ENCODE measurements at places on chromosomes 5 and 9. TPM values are rescaled to one million over a fixed set of nuclear protein-coding genes. Genes with fewer than 3 reads are reported as not detected.
A peak's percentile ranks its signal among the peaks of the same experiment; 100 is the strongest.

The ERCC8 gene
- 30.4 TPM for total RNA-seq

The MAMDC2 gene
- 12.2 TPM for total RNA-seq

The ESM1 gene
- 3.8 TPM for total RNA-seq

The SCGB3A2 gene
- total RNA-seq, result not detected

The NUTM2F gene
- not detected for total RNA-seq

The PCDHGB3 gene
- total RNA-seq, result 1.3 TPM

The SLC4A9 gene
- not detected for total RNA-seq

The CCL27 gene
- not detected for total RNA-seq

The POC5 gene
- 20.6 TPM for total RNA-seq

The KCTD16 gene
- 1.4 TPM for total RNA-seq

The KCNN2 gene
- 0.88 TPM for total RNA-seq

The SCAI gene
- total RNA-seq, result 5.8 TPM

The ZBED3 gene
- total RNA-seq, result 6.0 TPM

DNA sequence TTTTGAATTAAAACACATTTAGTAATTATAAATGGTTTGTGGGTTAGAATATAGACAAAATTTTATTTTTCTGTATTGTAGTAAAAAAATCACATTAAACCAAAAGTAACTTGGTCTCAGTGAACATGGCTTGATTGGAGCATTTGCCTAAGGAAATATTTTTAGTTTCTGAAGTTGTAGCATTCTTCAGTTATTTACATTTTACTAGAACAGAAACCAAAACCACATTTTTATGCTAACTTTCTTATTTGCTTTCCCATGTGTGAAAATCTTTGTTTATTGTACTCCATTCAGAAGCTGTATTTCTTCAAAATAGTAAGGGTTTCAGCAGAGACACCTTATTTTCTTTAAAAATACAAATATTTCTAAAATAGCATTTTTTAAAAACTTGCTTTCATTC is 129.9 kb downstream of the SGCD start:
- DNase-seq, result no peak

DNA sequence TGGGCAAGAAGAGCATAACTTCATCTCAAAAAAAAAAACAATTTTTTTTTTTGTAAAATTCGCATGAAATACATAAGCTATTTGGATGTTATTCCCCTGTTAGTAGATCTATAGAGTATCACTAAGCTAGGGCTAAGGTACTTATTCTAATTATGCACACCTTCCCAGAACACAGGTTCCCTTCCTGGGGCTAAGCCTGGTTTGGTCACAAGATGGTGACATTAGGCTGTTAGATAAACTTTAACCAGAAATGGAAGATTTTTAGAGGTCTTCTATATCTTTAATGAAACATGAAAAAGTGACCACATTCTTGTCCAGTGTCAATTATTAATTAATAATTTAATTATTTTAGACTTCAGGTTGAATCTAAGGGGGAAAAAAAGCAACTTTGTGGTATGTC is 433.5 kb downstream of the CDH18 start:
- DNase-seq, result no peak

DNA sequence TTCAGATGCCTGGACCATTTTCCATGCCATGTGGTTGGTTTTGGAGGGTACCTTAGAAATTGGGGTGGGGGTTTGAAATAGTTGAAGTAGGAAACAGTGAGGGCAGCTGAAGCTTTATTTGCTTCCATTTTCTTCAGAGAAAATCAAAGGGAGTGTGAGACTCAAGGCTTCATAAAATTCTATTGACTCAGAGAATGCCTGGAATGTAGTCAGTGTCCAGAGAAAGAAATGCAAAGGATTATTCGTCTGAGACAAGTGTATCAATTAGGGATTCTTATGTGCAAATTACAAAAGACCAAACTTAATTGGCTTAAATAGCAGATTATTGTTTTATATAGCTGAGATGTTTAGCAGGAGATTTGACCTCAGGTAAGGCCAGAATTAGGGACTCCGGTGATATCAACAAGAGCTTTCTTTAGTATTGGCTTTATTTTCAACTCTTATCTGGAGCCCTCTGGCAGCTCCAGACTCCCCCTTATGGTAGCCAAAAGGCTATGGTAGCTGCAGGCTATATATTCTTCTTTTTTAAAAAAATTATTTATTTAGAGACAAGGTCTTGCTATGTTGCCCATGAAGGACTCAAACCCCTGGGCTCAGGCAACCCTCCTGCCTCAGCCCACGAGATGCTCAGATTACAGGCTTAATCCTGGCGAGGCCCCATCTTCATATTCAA is 38.9 kb downstream of the PTTG1 start:
- no peak for DNase-seq

DNA sequence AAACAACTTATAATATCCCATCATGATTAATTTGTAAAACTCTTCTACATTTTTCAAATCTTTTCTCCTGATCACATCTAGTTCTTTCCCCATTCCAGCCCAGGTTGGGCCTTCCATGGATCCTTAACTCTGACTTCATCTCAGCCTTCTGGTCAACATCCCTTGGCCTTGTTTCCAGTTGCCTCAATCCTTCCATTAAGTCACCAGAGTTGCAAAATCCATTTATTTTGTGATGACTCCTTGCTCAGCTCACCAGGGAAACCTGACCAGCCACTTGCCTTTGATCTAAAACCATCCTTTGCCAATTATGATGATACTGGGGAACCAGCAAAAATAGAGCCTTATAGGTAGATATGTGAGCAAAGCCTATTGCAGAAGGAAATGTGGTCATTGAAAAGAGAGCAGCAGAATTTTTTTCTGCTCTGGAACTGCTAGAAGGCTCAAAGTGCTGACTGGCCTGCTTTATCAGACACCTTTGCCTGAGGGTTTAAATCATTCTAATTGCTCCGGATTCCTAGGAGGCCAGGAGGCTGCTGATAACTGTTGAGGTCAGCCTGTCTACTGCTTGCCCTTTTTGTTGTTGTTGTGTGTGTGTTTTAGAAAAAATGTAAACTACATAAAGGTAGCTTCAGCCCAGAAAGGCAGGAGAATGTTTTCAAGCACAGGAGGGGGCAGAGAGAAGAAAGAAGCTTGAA is 512.2 kb upstream of the GRIA1 start:
- DNase-seq, result no peak

GRCh38 chr5:50440651-50441492 is at the start of gene EMB:
EMB (minus strand) TSS chr5:50441288; CDS start chr5:50441151, 137 bp downstream.
- peak; percentile 1 for DNase-seq

- no peak for DNase-seq
These were observed 30.6 kb upstream of the TLE1 start for GRCh38 chr9:81719972-81720371.

DNA sequence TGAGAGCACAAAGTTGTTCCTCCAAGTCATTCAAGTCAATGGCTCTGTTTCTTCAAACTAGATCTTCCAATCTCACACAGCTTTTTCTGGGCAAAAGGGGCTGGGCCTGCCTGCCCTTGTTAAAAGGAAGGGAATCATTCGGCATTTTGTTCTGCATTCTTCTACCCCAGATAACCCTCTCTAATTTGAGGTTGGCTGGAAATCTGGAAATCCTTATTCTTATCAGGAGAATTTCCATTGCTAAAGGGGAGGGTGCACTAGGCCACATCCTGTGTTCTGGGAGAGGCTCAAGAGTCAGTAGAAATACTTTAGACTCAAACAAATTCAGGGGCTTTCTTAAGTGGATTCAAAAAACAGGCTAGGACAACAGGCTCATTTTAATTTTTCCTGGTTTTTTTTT is 384.7 kb upstream of the ZNF462 start:
- no peak for DNase-seq

DNA sequence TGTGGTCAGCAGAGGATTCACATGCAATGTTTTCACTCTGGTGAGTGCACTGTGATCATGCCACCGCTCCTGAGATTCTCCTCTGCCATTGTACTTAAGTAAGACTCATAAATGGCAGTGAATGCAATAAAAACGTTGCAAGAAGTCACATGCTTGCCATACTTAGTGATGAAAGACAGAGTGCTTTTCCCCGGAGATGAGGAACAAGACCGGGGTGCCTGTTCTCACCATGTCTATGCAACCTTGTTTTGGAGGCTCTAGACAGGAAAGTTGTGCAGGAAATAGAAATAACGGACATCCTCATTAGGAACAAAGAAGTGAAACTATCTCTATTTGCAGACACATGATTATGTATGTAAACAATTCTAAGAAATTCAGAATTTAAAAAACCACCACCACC is 84.7 kb upstream of the IRX2 start:
- DNase-seq, result no peak

DNA sequence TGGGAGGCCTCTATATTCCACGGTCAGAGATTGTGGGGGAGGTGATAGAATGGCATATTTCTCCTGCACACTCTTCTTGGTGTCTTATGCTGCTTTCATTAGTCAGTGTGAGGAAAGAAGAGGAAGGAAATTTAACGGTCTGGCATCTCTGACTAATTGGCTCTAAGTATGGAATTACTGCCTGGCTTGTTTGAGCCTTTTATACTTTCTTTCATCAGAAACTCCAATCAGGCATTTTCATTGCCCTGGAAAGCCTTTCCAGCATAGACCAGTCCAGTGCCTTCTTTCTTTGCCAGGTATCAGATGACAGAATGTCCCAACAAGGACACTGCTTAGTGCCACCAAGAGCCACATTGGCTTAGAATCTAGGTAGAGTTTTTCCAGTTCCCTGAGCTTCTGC is 30.2 kb downstream of the CYSTM1 start:
- DNase-seq, result no peak

DNA sequence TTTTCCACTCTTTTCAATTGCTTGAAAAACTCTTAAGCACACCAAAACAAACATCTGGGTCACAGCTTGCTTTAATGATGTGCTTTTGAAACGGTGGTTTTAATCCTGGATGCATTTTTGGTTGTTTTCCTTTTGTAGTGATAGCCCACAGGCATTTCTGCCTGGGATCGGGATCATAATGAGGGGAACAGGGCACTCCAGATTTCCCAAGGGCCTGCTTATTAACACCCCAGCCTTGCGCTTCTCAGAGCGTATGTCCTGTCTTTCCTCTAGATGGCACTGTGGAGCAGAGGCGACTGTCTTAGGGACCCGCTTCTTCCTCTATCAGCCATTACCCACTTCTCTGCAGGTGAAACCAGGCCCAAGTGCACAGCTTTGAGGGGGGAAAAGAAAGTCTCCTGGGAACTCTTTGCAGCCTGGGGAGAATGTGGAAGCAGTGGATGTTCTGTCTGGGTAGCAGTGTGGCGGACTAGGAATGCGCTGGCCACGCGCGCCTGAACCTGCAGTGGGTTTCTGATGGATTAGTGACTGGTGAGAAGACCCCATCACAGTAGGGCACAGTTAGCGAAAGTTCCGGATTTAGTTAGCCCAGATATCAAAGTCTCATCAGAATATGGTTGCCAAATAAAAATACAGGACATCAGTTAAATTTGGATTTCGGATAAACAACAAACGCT is 190.1 kb downstream of the GNA14 start:
- no peak for DNase-seq

GRCh38 chr5:160450164-160450932 is 28.7 kb downstream of the PTTG1 start:
- DNase-seq, result no peak

GRCh38 chr9:3664044-3664443 is 138.2 kb upstream of the RFX3 start:
- DNase-seq, result no peak

GRCh38 chr9:77726289-77726688 is 78.2 kb upstream of the GNA14 start:
- no peak for DNase-seq

DNA sequence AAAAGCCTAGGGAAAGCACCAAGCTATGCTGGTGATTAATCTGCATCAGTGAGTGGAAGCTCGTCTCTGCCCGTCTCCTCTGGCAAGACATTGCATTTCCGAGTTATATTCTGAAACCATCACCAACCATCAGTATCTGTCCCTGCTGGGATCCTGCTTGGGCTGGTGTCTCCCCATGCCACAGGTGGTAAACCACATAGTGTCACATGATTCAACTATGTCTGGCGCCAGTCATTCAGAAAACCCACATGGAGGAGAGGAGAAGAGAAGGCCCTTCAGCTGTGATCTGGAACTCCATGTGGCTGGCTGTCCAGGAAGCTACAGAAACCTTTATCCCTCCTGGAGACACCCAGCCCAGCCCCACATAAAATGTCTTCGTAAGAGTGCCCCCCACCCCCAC is 4.8 kb downstream of the IL9 start:
- DNase-seq, result no peak

- DNase-seq, result no peak
These were observed 43.5 kb downstream of the LIX1 start for GRCh38 chr5:97098922-97099321.

- DNase-seq, result no peak
These were observed 143.4 kb downstream of the MYO10 start for GRCh38 chr5:16792598-16793275.

GRCh38 chr9:92728831-92729734 is 35.5 kb downstream of the BICD2 start:
- DNase-seq, result no peak

GRCh38 chr5:73117088-73117740 is 3.2 kb upstream of the TMEM171 start:
- no peak for DNase-seq

DNA sequence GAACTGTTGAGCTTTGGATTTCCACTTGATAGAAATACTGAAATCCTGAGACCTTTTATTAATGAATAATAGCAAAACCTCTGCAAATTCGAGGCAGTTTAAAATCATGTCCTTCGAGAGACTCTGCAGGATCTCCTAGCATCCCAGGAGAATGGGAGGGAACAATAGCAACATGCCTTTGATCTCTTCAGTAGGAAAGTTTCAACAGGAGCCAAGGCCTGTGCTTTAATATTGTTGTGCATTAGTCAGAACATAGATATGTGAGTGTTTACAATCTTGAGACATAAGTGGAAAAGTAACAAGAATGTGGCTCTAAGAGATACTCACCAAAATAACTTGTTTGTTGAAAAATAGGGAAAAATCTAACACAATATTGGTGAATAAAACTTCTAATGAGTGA is 83.3 kb upstream of the LHFPL2 start:
- no peak for DNase-seq

GRCh38 chr5:41156739-41157138 is 56.6 kb downstream of the C6 start:
- no peak for DNase-seq

DNA sequence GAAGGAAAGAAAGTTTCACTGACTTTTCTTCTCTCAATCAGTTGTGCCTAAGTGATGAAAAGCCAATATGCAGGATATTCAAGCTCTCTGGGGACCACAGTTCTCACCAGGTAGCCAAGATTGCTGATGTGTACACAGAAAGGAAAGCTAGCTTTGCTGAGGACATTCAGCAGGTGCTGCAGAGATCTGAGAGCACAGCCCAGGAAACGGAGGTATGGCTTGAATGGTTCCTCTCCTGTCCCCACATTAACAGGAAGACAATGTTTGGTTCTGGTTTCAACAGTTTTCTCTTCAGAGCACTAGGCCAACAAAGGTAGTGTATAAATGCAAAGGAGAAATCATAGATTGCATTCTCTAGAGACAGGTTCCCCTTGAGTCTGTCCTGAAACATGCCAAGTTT is 69.6 kb downstream of the PTPDC1 start:
- no peak for DNase-seq

GRCh38 chr9:93222890-93223259 is 38.9 kb downstream of the WNK2 start:
- DNase-seq, result no peak

DNA sequence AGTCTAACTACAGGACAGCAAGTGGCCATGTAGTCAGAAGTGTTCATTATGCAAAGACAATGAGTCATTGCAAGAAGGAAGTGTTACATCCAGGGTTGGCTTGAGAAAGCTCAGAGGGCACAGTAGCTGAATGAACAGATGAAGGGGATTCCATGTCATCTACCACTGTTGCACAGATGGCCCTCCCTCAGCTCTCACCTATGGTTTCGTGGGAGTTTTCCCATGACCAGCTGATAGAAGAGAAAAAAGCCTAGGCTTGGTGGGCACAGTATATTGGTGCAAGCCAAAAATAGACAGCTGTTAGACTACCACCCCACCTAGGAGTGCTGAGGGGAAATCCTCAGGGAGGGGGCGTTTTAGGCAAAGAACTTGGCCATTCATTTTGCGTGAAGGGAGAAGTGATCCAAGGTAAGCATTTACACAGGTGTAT is 217.0 kb downstream of the DMRT2 start:
- peak; percentile 19 for DNase-seq
